Lower leg skin (tissue), 4 donors: ENCODE measurements at places on chromosomes 1 and 21. TPM values are rescaled to one million over a fixed set of nuclear protein-coding genes. Genes with fewer than 3 reads are reported as not detected.

Gene CD1E
- total RNA-seq: 6.2 TPM

GRCh38 chr1:17757426-17757825 is 2.3 kb downstream of the ACTL8 start:
- no peak for DNase-seq

GRCh38 chr1:178612261-178612660 is 99.4 kb downstream of the TEX35 start:
- DNase-seq: no peak

DNA sequence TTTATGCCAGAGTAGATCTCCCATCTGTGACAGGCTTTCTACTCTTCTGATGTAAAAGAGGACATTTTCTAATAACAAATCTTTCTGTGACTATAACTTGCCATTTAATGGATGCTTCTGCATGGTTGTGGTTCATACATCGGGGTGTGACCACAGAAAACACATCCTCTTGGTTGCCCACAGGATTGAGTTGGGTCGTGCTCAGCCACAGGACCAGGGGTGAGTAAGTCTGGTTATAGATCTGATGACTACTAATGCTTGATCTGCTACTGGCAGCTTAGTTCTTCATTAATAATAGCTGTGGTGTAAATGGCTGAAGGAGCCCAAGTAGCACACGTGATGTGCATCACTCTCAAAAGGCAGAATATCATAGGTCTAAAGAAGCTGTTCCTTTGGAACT is 328.2 kb downstream of the RWDD3 start:
- no peak for DNase-seq

DNA sequence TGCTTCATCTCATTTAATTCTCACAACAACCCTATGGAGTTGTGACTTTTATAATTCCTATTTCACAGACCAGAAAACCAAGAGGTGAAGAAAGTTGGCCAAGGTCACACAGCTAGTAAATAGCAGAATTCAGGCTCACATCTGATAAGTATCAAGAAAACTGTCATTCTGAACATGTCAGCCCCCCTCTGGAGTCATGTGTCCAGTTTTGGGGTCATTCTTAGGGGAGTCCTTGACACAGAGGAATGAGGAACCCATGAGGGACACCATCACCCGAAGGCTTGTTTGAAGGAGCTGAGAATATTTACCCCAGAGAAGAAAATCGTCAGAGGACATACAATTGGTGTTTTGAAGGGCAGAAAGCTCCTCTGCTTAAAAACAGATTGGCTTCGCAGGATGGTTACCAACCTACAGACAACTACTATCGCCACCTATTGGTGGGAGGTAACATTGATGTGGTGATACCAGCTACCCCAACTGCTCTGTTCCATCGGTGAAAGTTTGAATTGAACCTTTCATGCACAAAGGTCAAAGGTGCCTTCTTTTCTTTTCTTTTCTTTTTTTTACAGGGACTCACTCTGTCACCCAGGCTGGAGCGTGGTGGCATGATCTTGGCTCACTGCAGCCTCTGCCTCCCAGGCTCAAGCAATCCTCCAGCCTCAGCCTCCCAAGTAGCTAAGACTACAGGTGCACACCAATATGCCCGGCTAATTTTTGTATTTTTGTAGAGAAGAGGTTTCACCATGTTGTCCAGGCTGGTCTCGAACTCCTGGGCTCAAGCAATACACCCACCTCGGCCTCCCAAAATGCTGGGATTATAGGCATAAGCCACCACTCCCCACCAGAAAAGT is 31.3 kb downstream of the NCMAP start:
- DNase-seq: no peak

DNA sequence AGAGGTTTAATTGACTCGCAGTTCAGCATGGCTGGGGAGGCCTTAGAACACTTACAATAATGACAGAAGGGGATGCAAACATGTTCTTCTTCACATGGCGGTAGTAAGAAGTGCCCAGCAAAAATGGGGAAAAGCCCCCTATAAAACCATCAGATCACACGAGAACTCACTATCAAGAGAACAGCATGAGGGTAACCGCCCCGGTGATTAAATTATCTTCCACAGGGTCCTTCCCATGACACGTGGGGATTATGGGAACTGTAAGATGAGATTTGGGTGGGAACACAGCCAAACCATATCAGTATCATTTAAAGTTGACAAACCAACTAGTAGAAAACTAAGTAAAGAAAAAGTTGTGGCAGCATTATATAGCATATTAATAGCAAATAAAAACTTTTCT is 71.3 kb upstream of the DNAJC6 start:
- no peak for DNase-seq

GRCh38 chr1:6512908-6513280 is 21.4 kb upstream of the PLEKHG5 start:
- no peak for DNase-seq

- DNase-seq: no peak
Observed at GRCh38 chr1:198295971-198296370, 139.2 kb downstream of the NEK7 start.

GRCh38 chr1:52613636-52614373 is 11.6 kb downstream of the GPX7 start:
- no peak for DNase-seq

Gene VASH2
- total RNA-seq: 0.71 TPM

GRCh38 chr1:85088408-85088784 is 40.1 kb upstream of the MCOLN3 start:
- no peak for DNase-seq

- DNase-seq: no peak
Observed at GRCh38 chr1:27004471-27005165, 8.0 kb downstream of the TENT5B start.

GRCh38 chr1:7989762-7990428 is 28.4 kb downstream of the PARK7 start:
- DNase-seq: no peak

GRCh38 chr1:95168761-95169351 is 51.7 kb downstream of the TLCD4 start:
- no peak for DNase-seq

- no peak for DNase-seq
Observed at GRCh38 chr1:231242516-231243198, 1.6 kb downstream of the GNPAT start.

DNA sequence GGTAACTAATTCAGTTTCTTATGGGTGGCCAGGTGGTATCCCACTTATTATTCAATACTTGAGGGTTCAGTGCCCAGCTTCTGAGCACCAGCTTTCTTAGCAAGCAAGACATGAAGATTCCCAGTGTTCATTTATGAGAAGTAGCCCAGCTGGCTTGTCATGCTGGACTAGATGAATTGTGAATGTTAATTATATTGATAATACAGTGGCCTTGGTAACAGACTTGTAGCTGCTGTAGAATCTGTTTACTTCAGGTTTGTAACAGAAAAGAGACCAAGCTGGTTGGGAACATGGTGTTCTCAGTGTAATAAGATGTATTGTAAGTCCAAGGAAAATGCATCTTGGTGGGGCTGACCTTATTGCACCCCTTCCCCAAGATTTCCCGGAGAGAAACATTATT is 10.1 kb downstream of the AHCYL1 start:
- DNase-seq: no peak

- DNase-seq: no peak
Observed at GRCh38 chr1:16174886-16175598, 19.2 kb upstream of the EPHA2 start.

- DNase-seq: no peak
Observed at GRCh38 chr1:45409276-45409675, 69.0 kb upstream of the MUTYH start.

DNA sequence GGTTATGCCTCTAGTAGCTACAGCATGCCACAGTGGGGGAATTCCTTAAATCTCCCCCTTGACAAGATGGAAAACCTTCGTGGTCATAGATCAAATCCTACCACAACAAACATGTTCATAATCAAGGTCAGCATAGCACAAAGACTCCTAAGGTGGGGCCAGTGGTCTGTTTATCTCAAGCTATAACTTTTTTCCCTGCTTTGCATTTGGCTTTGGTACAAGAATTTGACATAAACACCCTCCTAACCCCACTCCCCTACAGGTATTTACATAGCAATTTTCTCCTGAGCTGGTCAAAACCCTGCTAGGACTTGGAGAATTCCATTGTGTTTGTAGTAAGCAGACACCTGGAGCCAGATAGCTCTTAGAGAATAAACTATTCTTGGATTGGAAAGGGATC is 58.5 kb downstream of the HIVEP3 start:
- no peak for DNase-seq

- no peak for DNase-seq
Observed at GRCh38 chr1:79302380-79302930, 295.9 kb upstream of the ADGRL4 start.

DNA sequence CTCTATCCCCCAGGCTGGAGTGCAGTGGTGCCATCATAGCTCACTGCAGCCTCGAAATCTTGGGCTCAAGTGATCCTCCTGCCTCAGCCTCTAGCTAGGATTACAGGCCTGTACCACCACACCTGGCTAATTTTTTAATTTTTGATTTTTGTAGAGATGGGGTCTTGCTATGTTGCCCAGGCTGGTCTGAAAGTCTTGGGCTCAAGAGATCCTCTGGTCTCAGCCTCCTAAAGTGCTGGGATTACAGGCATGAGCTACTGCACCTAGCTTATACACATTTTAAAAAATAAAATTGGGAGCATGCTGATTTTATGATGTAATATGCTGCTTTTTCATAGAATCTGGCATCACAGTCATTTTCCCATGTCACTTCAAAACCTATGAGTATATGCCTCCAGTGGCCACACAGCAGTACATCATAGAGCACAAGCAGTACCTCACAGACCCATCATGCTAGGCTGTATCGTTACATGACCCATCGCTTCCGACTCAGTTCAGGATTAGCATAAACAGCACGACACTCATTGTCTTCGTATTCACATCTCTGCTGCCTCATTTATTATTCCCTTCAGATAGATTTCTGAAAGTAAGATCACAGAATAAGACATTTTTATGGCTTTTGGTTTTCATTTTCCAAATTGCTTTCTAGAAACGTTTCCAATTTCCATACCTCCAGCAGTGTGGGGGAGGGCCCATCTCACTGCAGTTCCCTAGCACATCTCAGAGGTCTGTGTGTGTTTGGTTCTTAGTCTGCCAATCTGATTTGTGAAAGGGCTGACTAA is 35.9 kb upstream of the CCSAP start:
- peak; percentile 13 for DNase-seq

Gene CD1D
- total RNA-seq: 0.12 TPM

- no peak for DNase-seq
Observed at GRCh38 chr21:25658427-25659035, 19.5 kb downstream of the JAM2 start.

- DNase-seq: no peak
Observed at GRCh38 chr1:174116042-174116441, 43.3 kb upstream of the RABGAP1L start.

Gene CD34
- 22.5 TPM for total RNA-seq

Gene TAS1R3
- 1.4 TPM for total RNA-seq

GRCh38 chr1:151197863-151198253 is 494 bp upstream of the PIP5K1A start:
- DNase-seq: no peak

Gene RBP7
- total RNA-seq: 20.6 TPM
